ENCODE measurements at places on chromosomes 11 and 22. TPM values are rescaled to one million over a fixed set of nuclear protein-coding genes. Genes with fewer than 3 reads are reported as not detected.

Gene SCGB1C1
- not detected for total RNA-seq

Gene NPAS4
- total RNA-seq: not detected

Gene MOGAT2
- total RNA-seq: not detected

Gene KCNK4
- not detected for total RNA-seq

GRCh38 chr11:45092404-45092785, 54.0 kb upstream of the PRDM11 start:
- no peak for DNase-seq

DNA sequence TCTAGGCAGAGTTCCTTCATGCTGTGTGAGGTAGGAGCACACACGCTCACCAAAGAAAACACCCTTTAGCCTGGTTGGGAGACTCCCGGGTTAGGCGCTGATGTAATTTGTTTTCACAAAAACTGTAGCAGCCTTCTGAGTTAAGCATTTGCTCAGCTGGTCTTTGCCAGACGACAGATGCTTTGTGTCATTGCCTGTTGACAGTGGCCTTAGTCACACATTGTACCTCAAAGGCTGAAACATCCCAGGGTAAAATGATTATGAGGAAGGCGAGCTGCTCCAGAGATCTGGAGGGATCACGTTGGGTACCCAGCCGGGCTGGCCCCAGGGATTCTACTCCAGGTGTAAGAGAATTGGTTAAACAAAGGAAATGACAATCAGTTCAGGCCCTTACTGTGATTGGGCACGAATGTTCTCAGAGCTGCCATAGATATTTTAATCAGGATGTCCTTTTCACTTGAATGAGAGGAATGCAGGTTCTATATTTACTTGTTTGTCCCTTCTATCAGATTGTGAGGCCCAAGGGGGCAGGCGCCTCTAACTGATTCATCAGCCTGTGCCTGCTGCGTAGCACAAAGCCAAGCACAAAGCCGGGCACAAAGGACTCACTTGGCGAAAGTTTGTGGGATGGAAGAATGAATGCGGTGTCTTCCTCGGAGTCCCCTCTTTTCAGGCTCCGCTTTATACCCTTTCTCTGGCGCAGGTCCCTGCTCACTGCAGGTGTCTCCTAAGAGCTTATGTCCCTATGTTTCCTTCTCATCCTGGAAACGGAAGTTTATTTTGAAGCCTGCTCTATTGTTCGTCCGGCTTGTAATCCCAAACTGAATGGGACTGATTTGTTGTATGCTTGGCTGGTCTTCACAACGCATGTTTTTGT, 47.1 kb downstream of the ADM start:
- peak; percentile 97 for DNase-seq

GRCh38 chr11:95895815-95896214, 28.1 kb downstream of the MTMR2 start:
- no peak for DNase-seq

DNA sequence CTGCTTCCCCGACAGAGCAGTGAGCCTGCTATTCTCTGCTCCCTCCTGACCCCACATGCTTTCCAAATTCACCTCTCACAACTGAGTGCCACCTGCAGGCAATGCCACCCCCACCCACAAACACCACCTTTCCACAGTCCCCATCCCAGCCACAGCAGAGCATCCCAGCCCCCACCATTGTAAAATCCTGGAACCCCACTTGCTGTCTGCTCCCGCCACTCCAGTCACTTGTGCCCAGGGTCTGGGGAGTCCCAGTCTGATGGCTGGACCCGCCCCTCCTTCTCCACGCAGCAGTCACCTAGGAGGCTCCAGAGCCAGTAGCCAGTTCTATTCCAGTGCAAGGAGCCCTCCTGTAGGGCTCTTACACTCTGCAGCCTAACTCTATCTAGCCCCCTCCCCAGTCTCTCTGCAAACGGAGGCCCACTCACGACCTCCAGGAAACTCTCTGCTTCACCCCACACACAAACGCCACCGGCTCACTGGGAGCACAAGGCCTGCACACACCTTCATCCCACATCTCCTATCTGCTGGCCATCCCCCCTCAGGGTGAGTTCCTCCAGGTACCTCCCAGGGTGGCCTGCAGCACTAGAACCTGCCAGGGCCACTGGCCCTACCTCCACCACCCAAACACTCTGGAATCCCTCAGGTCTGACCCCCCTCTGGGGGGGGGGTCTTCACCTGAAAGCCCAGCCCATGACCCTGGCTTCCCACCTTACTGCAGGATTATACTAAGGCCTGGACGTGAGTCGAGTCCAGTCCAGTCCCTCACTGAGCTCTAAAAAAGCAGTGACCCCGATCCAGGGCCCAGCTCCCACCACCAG, 1.4 kb downstream of the GNB1L start:
- DNase-seq: no peak

All from dermis blood vessel endothelial cell (primary cell).